Lung microvascular endothelial cell (primary cell): ENCODE measurements at places on chromosomes 1 and 21.

GRCh38 chr1:92367496-92367895, 68.6 kb downstream of the RPAP2 start:
- no peak for DNase-seq

GRCh38 chr1:225713281-225713680, 60.4 kb upstream of the ENAH start:
- DNase-seq = no peak

DNA sequence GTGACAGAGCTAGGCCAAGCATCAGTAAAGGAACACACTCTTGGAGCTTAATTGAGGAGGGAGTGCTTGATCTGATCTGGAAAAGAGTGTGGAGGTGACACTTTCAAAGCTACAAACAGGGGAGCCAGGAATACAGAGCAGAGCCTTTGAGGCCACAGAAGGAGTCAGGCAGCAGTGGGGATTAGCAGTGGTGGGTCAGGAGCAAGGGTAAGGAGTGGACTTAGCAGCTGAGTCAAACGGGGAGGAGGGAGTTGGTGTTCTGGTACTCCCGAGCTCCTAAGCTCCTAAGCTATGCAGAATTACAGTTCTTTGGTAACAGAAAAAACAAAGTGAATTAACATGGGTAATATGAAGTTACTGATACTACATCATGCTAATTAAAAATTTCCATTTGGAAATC, 14.5 kb downstream of the RAB4A start:
- DNase-seq = no peak

- DNase-seq = no peak
Observed at GRCh38 chr1:3681898-3682806, 29.8 kb downstream of the TP73 start.

GRCh38 chr21:35053356-35054096, 4.4 kb upstream of the RUNX1 start:
- DNase-seq = no peak
